ENCODE measurements at places on chromosomes 12 and 14.
A peak's percentile ranks its signal among the peaks of the same experiment; 100 is the strongest.

DNA sequence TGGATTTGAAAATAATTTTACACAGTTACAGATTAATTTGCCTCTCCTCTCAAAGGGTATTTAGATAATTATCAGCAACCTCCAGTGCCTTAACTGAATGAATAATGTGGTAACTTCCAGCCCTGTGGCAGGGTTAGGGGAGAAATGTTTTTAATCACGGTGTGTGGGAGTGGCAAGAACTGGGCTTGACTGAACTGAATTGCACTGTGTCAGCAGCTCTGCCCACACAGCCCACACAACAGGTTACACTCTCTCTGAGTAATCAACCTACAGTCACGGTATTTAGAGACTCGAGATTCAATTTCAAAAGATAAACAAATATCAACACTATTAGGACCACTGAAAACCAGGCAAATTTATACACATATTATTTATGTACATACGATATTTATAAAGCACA is 198.5 kb downstream of the KCNC2 start:
- DNase-seq, result no peak

- no peak for DNase-seq
Measured at GRCh38 chr12:52900166-52900895, 4.5 kb downstream of the KRT8 start.

GRCh38 chr14:82635915-82636314 is 1102.3 kb upstream of the SEL1L start:
- no peak for DNase-seq

DNA sequence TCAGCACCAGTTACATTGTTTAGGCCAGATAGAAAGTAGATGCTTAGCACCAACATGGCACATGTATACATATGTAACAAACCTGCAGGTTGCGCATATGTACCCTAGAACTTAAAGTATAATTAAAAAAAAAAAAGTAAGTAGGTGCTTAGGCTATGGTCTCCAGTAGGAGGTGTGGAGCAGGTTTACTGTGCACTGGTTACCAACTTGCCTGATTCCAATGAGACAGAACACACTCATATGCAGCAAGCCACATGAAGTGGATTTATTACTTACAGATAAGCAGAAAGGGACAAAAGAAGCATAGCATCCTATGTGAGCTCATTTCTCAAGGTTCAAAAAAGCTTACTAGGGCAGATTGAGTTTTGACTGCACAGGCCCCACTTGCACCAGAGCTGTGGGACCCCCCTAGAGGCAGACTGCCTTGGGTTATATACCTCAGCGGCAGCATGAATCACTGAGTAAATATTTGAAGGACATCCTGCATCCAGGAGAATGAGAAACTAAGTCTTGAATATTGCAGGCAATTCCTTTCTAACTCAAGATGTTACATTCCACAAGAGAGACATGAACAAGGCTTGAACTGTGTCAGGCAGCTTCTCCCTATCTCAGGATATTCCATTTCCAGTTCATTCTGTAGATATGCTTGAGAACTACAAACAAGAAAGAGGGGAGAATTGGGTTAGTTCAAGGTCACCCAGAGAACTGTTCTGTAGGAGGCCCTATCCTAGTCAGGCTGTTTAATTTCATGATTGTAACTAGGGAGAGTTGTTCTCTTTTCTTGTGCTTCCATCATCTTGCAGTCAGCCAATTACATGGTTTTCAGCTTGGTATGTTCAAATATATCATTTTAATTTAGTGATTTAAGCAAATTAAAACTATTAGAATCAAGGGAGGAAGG is 30.1 kb downstream of the LRFN5 start:
- no peak for DNase-seq

DNA sequence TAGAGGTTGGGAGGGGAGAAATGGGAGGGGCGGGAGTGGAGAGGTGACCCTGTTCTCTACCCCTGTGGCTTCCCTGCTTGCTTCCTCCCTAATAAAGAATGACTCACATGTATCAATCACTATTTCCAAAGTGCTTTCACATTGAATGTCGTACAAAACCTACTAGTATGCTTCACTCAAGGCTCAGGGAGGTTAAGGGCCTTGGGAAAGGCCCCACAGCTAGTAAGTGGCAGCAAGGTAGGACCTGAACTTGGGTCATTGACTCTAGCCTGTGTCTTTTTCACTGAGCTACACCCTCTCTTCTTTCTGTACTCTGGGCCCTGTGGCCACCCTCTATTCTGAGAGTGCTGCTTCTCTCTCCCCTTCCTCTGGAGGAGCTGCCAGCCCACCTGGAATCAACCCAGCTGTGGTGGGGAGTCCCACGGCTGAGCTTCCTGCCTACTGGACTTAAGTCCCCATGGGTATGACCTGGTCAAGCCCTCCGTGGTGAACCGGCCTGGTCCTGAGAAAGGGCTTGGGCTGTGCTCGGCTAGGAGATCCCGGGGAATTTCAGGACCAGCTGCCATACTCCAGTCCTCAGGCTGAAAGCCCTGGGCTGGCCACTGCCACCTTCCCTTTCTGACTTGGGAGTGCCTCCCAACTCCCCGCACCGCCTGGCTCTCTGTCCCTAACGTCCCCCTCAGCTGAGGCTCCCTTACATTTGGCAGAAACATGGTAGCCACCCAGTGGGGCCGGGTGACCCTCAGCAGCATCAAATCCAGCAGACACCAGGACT is 13.0 kb downstream of the SLC48A1 start:
- DNase-seq, result no peak

- no peak for DNase-seq
Measured at GRCh38 chr14:51056421-51056820, 38.5 kb downstream of the TRIM9 start.

- no peak for DNase-seq
Measured at GRCh38 chr12:93055221-93055620, 126.1 kb upstream of the EEA1 start.

DNA sequence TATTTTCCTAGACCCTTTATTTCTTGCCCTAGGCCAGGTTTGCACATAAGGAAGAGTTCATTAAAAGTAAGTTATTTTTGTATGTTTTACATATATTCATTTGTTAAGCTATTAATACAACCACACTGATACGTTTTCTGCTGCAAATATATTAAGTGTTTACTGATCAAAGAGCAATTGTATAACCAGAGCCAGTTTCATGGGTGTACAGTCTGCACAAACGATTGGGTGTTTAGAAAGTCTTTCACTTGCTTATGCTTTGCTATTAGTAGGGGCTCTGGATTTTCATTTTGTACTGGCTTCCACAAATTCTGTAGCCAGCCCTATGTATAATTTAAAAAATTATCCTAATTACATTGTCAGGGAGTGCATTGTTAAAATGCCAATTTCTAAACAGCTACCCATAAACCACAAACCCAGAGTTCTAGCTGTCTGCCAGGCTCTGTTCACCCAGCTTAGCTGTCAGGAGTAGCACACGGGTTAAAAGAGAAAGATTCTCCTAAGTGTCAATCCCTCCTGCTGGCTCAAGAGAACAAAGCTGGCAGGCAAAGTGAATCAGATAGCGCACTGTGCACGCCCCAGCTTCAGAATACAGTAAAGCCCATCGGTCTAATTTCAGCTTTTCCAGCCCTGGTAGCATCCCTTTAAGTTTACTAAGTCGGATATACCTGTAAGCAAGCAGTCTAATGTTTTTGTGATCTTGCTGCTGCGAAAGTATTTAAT is 151.0 kb upstream of the LMO3 start:
- peak; percentile 14 for DNase-seq

- no peak for DNase-seq
Measured at GRCh38 chr14:75840911-75841310, 140.9 kb downstream of the TGFB3 start.

GRCh38 chr12:49138999-49139398 is 7.8 kb upstream of the TUBA1B start:
- no peak for DNase-seq

GRCh38 chr12:106493531-106493930 is 89.3 kb upstream of the RFX4 start:
- DNase-seq, result no peak

GRCh38 chr14:78758333-78758732 is 588.2 kb downstream of the NRXN3 start:
- DNase-seq, result peak; percentile 20

GRCh38 chr14:98501836-98502235 is 770.2 kb downstream of the BCL11B start:
- DNase-seq, result no peak

GRCh38 chr12:122013136-122013535 is 8.5 kb upstream of the BCL7A start:
- DNase-seq, result no peak

- DNase-seq, result peak; percentile 50
Measured at GRCh38 chr14:38016497-38016896, 191.2 kb upstream of the SSTR1 start.

DNA sequence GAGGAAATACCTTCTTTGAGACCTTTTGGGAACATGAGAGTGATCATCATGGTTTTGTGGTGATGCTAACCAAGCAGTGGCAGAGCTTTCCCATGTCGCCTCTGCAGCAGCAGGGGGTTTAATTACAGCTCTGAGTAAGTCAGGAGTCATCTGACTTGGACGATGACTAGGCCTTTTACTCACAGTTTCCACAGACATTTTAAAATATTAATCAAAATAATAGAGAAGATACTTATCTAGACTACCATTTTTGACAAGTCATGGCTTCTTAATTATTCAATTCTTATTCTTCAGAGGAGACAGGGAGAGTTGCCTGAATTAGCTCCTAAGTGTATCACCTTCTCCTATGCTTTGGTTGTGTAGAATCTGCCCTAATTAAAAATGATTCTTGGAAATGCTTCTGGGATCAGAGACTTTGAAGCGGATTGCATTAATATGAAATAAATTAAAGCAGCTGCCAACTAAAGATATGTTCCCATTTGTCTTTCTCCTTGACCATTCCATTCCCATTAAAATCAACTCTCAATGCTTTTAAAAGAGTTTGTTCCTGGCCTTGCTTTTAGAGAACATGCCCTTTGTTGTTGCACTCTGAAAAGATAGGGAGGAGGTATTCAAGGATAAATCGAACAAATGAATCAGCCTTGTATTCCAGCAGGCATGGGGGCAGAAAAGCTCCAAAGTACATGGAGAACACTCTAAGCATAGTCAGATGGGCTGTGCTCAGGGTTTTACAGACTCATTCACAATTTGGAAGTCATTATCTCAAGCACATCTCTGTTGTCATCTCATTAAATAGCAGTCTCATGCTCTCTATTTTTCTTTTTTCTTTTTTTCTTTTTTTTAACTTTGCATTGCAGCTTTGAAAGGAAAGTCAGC is 7.7 kb upstream of the IFNG-AS1 start:
- no peak for DNase-seq

DNA sequence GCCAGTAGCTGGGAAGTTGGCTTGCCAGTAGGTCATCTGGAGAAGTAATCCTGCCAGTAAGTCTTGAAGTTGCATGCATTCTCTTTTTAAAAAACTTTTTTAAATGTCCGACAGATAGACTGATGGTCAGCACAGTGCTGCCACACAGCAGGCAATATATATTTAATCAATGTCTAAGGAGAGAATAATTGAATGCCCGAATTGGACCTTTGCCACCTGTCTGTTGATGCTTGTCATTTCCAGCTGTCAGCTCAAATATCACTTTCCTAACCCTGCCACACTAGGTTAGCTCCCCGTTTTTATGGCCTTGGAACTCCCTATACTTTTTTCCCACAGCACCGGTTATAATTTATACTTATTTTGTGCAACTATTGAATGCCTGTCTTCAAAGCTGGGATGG is 2.1 kb upstream of the SLC15A4 start:
- no peak for DNase-seq

DNA sequence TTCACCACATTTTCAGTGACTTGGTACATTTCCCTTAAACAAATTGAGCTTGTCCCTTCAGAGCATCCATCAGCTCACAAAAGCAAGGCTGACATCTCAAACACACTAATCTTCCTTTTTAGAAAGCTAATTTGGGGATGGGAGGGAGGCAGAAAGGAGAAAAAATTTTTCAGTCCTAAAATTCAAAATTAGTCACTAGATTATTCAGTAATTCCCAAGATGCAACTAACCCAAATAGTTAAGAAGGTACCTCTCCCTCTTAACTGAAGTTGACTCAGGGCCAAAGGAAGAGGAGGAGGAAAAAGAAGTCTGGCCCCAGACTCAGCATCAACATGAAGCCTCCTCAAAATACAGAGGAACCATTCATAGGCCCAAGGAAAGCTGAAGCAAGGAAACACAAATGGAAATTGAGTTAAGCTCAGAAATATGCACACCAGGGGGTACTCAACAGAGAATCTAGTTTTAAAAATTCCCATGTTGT is 21.7 kb downstream of the CBX5 start:
- DNase-seq, result no peak

- no peak for DNase-seq
Measured at GRCh38 chr12:124496584-124496983, 70.8 kb downstream of the NCOR2 start.

DNA sequence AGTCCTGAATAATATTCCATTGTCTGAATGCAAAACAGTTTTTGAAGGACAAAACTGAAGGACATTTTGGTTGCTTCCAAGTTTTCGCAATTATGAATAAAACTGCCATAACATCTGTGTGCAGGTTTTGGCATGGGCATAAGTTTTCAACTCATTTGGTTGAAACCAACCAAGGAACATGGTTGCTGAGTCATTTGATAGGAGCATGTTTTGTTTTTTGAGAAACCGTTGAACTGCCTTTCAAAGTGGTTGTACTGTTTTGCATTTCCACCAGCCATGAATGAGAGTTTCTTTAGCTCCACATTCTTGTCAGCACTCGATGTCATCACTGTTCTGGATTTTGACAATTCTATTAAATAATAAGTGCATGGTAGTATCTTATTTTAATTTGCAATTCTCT is 23.0 kb upstream of the GSG1 start:
- DNase-seq, result no peak

- DNase-seq, result no peak
Measured at GRCh38 chr12:59768031-59768430, 172.2 kb downstream of the SLC16A7 start.

DNA sequence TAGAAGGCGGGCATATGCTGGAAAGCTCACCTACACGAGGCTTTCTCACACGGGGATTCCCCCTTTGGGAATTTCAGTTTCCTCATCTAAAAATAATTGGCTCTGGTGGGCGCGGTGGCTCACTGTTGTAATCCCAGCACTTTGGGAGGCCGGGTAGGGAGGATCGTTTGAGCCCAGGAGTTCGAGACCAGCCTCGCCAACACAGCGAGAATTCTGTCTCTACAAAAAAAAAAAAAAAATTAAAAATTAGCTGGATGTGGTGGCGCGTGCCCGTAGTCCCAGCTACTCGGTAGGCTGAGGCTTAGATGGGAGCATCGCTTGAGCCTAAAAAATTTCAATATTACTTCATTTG is 400 bp upstream of the NDUFA12 start:
- DNase-seq, result no peak

DNA sequence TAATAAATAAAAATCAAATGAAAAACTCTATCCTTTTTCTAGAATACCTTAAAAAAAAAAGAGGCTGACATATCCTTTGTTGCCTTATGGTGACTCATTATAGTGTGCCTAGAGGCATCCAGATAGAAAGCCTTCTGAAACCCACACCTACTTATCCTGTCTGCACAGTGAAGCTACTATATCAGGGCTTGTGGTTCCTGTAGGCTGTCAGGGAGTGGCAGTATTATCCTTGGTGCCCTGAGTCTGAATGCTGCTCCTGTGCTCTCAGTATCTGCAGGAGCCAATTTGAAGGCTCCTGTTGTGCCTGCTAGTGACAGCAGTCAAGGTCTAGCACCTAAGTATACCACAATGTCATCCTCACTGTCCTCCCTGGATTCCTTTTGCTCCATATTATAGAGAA is 168.4 kb upstream of the AVPR1A start:
- DNase-seq, result no peak

GRCh38 chr12:88411689-88412088 is 168.6 kb downstream of the KITLG start:
- no peak for DNase-seq
